Posterior vena cava (tissue), 2 donors: ENCODE measurements at places on chromosomes 16 and 17. TPM values are rescaled to one million over a fixed set of nuclear protein-coding genes. Genes with fewer than 3 reads are reported as not detected.

- no peak for DNase-seq
Observed at GRCh38 chr16:7303660-7304200, 28.9 kb upstream of the RBFOX1 start.

The ETV4 gene
- total RNA-seq: 0.48 TPM

DNA sequence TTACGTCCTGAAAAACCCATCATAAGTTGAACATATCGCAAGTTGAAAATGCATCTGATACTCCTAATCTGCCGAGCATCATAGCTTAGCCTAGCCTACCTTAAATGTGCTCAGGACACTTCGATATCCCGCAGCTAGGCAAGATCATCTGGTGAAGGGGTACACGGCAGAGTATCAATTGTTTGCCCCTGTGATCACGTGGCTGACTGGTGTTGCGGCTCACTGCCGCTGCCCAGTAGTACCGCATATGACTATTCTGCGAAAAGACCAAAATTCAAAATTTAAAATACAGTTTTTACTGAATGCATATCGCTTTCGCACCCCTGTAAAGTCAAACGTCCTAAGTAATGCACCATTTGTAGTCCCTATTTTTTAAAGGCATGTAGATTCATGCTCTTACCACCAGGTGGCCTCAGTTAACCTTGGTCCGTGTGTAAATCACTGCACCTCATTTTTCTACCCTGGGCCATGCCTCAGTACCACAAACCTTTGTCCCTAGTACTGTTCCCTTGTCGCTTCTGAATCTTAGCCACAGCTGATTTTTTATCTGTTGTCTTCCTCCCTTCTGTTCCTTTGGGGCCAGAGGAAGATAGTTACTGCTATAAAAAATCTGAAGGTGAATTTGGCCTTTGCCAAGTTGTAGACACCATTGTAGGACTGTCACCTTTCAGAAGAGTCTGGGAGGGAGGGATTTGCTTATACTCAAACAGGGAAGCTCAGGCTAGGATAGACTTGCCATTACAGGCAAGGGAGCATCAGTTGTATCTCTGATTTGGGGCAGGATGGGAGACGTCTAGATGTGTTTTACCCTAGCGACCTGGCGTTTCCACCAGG, 34.4 kb downstream of the WWP2 start:
- no peak for DNase-seq

GRCh38 chr16:49745311-49745747, 110.6 kb downstream of the ZNF423 start:
- DNase-seq: no peak

The C16orf92 gene
- total RNA-seq: not detected
